Foreskin melanocyte (primary cell): ENCODE measurements at places on chromosomes 2 and 18.

GRCh38 chr2:48323146-48323545 is 206.8 kb upstream of the STON1 start:
- DNase-seq = no peak

DNA sequence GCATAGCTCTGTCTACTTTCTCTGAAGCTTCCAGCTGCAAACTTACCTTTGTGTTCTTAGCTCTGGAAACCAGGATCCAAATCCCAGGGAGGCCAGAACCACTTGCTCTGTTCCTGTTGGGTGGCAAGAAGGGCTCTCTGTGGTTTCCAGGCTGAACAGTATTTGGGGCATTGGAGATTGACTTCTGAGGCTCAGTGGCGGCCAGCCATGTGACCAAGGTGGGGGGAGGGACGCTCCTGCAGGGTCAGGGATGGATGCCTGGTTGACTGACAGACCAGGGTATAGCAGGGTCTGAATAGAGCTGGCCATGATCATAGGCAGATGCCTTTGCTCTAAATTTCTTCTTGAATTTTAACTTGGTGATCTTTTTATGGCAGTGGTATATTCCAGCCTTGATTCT is 15.1 kb downstream of the SLC4A5 start:
- no peak for DNase-seq

DNA sequence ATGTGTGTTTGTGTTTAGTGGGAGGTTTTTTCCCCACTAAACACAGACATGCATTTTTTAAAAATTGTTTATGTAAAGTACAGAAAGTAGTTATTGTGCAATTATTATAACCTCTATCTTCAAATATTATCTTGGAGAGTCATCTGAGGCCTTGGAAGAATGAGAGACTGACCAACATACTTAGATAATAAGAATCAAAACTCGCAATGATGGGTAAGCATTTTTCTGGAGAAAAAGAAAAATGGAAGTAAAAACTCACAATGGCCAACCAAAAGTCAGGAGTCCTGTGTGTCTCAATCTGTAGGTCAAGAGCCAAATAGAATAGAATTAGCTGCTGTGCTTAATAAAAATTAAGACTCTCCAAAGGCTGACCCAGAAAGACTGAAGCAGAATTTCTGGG is 43.0 kb downstream of the MEMO1 start:
- no peak for DNase-seq

GRCh38 chr2:60479226-60480088 is 74.0 kb downstream of the BCL11A start:
- no peak for DNase-seq

GRCh38 chr2:130767408-130767775 is 12.1 kb downstream of the AMER3 start:
- no peak for DNase-seq

- no peak for DNase-seq
These were observed 44.0 kb downstream of the CPO start for GRCh38 chr2:206983161-206983859.

GRCh38 chr2:127196549-127196948 is 23.6 kb downstream of the CYP27C1 start:
- no peak for DNase-seq

- DNase-seq = peak; percentile 23
These were observed 21.8 kb upstream of the RPIA start for GRCh38 chr2:88669482-88670214.

- no peak for DNase-seq
These were observed 120.1 kb upstream of the CCDC195 start for GRCh38 chr2:224836263-224836662.

DNA sequence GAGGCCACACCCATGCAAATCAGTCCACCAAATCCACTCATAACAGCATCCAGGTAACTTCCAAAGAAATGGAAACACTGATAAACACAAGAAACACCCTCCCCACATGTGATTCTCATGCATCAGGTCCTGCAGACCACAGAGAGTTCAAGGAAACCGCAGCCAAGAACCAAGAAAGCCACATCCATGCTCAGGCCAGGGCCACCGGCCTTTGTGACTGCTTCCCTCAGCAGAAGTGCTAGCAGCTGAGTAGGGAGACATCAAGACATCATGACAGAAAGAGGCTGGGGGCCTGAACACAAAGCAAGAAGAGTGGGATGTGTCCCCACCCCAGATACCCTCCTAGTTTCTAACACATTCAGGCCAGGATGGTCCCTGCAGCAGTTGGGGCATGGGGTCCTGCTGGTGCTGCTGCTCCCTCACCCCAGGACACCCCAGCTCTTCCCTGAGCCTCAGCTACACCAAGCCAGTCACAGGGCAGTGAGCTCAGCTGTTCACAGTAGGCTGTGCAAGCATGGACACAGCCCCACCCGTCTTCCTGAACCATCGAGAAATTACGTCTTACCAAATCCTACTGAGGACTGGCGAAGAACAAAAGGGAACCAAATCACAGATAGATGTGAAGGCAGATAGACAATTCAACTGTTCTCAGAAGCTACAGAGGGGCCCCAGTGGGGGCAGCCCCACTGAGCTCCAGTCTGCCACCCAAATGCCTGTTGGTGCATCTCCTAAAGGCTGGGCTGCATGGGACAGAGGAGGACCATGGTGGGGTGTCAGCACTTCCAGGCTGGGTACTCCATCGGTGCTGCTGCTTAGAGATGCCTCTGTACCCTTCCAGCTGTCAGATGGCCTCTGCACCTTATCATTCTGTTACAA is 60.9 kb downstream of the HDAC4 start:
- no peak for DNase-seq

DNA sequence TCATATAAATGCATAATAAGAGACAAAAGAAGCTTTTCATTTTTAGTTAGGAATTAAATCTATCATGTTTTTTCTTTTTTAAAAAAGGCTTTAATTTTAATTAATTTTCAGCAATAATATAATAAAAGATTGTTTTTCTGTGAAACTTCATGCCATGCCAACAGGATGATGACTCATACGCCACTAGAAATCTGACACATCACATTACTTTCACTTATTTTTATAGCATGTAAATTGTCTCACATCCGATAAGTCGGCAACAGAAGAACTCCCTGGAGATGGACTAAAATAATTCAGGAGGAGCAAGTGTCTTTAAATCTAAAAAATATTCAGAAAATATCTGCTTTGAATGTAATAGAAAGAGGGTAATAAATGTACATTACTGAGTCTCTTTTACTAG is 1024.2 kb upstream of the ACVR2A start:
- DNase-seq = peak; percentile 60

- DNase-seq = no peak
These were observed 1441.9 kb upstream of the ZEB2 start for GRCh38 chr2:145961846-145962245.

- DNase-seq = no peak
These were observed 137.5 kb downstream of the SH3RF3 start for GRCh38 chr2:109266496-109266895.

DNA sequence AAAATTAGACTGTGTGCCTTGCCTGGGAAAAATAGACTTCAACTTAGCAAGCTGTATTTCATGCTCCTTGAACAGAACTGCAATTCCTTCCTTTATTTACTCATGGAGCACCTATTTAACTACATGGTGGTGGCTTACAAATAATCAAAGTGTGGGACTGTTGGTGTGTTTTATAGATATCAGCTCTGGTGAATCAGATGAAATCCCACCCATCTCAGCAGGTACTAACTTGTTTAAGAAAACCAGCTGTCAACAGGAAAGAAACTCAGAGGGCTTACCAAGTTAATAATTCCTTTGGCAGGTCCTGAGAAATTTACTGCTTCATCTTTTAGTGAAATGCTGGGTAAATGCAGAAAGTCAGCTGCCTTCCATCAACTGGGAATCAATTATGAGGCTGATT is 830.6 kb downstream of the SLC4A3 start:
- no peak for DNase-seq

DNA sequence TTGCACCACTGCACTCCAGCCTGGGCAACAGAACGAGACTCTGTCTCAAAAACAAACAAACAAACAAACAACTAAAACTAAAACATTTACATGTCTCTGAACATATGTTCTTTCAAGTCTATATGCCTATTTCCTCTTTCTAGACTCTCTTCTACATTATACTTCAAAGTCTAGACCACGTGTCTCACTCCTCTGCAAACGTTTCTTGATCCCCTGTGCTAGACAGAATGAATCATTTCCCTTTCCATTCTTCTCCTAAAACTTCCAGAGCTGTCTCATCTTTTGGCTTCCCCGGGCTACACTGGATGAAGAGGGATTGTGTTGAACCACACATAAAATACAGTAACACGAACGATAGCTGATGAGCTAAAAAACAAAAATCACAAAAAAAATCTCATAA is 67.1 kb downstream of the BAZ2B start:
- no peak for DNase-seq

GRCh38 chr18:12334366-12334808 is 26.3 kb downstream of the TUBB6 start:
- DNase-seq = no peak

DNA sequence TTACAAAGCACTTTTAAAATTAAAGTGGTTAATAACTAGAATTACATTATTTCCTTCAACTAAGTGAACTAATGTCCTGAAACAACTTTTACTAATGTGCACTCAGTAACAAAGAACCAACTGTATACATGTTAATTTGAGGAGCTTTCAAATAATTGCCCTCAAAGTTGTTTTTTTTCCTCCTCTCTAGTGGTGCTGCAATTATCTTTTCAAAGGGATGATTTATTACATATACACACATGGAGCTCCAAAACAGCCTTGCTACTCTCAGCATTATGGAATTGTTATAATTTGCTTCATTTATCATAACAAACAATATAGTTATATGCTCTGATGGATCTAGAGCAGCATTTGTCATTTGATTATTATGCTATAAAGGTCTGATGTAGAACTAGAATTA is 246.3 kb upstream of the RASGRP3 start:
- DNase-seq = no peak

DNA sequence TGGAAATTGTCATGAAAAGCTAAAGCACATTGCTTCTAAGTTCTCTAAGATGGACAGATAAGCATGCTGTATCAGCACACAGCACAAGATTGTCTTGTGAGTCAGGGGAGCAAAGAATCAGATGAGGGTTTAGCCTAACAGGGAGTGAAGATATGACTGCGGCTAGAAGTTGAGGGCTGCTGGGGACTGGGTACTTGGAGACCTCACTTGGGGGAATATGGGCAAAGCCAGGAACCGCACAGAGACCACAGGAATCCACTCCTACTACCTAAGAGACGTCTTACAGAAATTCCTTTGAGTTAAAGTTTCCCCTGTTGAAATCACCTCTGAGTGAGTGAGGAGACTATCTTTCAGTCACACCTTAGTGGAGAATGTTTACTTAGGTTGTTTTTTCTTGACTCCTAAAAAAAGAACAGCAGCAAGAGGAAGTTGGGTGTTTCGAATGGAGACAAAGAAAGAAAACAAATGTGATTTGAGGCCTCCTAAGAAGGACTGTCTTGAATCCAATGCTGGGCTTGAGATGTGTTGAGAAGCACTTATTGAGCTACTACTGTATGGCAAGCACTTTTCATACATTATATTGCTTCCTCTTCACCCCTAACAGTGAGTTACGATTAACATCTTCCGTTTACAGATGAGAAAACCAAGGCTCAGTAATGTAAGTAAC is 100.7 kb downstream of the ANKRD44 start:
- no peak for DNase-seq

DNA sequence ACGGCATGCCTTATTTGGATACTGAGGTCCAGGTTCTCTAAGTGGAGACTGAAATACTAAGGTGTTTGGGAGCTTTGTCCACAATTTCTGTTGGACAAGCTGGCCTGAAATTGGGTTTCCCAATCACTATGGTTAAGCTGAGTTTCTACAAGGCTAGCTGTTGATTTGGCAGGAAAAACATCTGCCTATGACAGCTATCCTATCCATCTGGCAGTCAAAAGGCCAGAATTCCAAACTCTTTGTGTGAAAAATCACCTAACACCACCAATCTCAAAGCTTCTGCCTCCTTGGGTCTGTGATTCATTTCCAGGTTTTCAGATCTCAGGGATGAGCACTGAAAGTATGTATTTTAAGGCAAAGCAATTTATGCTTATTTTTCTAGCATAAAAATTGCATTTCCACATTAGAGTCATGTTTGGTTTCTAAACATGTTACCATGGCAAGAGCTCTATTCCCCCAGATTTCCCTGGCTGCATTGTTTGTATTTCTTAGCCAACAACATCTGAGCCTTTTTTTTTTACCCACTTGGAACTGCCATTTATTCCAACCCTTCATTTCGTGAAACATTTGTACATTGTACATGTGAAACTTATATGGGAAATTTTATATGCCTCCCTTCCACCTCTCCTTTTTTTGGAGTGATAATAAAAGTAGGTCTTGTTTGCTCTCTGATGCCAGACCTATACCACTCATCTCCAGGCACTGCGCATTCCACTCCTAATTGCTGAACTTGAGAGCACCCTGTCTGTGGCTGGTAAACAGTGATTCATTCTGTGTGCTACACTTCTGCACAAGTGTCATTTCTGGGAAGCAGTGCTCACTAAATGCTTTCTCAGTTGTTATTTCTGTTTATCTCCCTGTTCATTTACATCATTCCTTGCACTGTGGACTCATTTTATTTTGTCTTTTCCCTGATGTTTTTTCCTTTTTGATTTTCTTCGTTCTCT is 15.9 kb upstream of the CCDC85A start:
- DNase-seq = peak; percentile 37

DNA sequence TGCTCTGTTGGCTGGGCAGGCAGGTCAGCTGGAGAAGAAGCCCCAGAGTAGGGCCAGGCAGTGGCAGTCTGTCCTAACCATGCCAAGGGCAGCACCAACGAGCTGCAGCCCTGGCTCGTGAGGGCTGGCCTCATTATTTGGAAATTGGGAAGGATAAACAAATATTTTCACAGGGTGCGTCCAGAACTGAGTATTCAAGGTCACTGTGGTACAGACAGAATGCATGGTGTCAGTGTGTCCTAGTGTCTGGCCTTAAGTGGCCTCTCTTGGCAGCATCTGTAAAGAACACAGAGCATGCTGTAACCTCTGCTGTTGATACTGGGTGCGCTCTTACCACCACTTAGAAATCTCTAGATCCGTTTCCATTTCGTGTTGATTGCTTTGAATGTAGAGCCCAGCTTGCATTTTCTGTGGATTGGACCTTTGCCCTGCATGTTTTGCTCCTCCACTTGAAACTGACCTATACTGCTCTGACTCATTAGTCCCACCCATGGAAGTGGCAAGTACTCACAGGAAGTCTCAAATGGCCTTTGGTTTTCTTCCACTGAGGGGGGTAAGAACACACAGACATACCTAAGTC is 88.2 kb downstream of the GREB1L start:
- DNase-seq = no peak

- peak; percentile 90 for DNase-seq
These were observed 18.7 kb downstream of the SMIM21 start for GRCh38 chr18:75408554-75409506.

- no peak for DNase-seq
These were observed 297.6 kb downstream of the TMX3 start for GRCh38 chr18:68417166-68417799.
